ENCODE measurements at places on chromosomes 1 and 21.

DNA sequence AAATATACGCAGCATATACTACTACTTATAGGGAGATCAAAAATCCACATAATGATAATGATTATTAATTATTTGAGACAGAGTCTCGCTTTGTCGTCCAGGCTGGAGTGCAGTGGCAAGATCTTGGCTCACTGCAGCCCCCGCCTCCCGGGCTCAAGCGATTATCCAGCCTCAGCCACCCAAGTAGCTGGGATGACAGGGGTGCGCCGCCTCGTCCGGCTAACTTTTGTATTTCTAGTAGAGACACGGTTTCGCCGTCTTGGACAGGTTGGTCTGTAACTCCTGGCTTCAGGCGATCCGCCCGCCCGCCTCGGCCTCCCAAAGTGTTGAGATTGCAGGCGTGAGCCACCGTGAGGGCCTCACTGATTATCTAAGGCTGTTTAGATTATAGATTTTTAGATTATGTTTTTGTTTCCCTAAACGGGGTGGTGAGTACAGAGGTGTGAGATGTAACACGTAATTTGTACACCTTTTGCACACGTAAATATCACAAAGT, 548 bp upstream of the SLC25A33 start:
- DNase-seq = no peak

DNA sequence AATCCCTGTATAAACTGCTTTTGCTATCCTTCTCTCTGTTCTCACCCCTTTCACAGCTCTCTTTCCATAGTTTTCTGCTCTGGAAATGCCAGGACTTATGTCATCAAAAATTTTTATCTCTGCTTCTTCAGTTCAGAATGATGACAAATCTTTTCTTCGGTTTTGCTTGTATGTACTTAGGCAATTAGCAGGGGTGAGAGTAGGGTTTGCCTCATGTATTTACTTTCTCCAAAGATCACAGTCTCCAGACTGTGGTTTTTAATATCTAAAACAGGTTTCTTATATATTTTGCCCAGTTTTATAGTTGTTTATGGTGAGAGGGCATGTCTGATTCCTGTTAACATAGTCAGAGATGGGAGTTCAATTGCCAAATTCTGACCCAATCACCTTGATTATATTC, 235.4 kb upstream of the LYPLAL1 start:
- DNase-seq = no peak

DNA sequence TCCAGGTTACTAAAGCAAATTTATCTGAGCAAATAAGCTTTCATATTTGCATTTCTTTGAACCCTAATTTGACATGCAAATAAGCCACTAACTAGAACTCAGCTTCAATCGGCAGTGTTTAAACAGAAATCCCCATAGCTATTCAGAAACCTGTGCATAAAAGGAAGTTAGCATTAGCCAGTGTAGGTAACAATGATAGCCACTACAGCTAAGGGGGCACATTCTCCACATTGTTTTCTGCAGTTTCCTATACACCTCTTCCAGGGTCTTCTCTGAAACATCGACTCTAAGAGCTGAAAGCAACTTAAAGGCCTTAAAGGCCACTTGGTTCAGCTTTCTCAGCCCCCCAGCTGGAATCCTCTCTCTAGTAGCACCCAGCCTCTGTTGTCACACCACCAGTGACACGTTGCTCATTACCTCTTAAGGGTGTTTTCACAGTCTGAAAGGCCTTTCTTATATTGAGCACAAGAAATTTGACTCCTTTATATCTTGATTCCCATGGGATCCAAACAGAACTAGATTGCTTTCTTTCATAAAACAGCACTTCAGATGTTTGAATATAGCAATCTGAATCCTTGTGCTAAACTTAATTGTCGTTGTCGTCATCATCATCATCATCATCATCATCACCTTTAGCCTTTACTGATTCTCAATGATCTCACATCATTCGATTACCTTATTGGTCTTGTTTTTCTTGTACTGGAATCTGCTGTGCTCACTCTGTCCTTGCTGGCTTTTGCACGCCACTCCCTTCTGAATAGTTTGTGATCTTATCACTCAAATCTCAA, 93.9 kb upstream of the DAB1 start:
- DNase-seq = no peak

GRCh38 chr1:162003830-162004215, 19.8 kb downstream of the OLFML2B start:
- no peak for DNase-seq

DNA sequence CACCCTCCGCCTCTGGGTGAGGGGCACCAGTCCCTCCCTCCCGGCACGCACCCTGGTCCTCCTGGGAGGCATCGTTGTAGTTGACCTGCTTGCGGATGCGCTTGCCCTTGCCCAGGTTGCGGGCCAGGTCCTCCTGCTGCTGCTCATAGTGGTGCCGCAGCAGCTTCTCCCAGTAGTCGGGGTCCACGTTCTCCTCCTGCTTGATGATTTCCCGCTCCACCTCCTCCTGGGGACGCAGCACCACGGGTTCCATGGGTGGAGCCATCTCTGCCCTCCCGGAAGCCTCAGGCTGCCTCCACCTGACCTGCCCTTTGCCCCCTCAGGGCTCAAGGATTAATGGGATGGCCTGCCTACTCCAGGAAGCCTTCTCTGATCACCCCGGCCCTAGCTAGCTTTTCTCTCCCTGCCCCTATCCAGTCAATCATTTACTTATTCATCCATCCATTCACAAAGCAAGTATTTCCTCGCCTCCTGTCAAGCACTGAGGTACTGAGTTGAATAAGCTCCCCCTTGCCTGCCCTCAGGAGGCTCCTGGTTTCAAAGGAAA, 53.5 kb downstream of the CHD5 start:
- DNase-seq = no peak

DNA sequence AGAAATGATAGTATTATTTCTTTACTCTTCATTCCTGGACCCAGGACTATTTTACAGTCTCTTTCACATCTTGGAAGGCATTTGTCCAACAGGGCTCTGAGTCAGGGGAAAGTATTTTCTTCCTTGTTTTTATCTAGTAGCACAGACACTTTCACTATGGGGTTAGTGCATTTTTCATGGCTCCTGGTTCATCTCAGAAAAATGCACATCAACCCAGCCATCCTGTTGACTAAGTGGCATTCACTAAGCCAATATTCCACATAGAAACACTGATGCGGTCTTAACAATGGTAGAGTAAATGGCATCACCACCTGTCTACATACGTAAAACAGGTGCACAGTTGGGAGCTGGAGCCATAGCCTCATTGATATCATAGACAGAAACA, 87.4 kb upstream of the C1orf21 start:
- DNase-seq = no peak

- no peak for DNase-seq
Observed at GRCh38 chr1:169528215-169529067, 42.7 kb upstream of the SLC19A2 start.

DNA sequence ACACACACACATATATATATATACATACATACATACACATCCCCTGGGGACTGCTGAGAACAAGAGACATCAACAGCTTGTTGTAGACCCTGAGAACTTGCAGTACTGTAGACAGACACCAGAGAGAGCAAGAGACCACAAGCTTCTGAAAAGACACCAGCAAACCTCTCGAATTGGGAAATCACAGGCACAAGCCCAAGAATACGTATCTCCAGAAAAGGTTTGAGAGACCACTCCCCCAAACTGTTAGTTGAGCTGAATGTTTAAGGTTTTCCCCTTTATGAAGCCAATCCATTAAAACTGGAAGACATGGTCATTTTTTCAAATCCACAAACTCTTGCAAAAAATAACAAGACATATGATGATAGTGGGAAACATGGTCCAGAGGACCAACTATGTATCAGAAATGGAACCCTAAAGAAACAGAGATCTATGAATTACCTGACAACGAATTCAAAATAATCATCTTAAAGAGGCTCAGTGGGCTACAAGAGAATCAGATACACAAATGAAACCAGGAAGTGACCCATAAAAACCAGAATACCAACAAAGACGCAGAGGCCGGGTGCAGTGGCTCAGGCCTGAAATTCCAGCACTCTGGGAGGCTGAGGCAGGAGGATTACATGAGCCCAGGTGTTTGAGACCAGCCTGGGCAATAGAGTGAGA, 45.1 kb downstream of the SLC2A1 start:
- DNase-seq = no peak

GRCh38 chr1:100134872-100135271, 1.9 kb downstream of the TRMT13 start:
- DNase-seq = no peak

DNA sequence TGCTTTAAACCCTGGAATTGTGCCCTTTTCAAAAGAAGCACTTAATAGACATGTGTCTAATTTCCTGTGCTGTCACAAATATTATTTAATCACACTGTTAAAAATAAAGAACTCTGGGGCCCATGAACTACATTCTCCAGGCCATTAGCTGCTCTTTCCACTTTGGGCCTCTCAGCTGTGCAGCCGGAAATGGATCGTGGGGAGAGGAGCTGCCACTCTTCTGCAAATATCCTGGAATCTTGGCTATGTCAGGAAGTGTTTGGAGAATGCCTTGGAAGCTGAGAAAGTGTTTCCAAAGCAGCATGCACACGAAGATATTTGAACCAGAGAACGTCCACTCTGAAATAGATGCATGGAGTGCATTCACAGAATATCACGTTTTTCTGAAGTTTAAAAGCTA, 27.5 kb upstream of the VPS26C start:
- DNase-seq = no peak

GRCh38 chr1:157056269-157056668, 10.7 kb upstream of the ARHGEF11 start:
- no peak for DNase-seq

DNA sequence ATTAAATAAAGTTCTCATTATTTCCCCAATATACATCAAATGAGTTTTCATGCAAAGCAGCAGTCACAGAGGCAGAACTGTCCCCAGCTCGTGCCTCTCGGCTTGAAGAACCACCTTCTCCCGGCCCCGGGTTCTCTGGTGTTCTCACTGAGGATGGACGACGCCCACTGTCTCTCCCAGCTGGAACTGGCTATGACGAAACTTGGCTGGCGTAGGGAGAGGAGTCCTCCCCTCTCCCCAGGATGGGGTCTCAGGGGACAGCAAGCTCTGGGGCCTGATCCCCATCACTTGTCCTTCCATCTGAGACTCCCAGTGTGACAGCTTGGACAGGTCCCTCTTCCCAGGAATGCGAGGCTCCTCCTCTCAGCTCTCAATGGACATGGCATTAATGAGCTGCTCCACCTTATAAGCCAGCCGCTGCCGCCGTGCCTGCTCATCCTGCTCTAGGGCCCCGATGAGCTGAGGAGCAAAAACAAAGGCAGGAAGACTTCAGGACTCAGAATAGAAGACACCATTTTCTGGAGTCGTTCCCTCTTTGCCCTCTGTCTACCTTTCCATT, 116.0 kb upstream of the CD34 start:
- no peak for DNase-seq

DNA sequence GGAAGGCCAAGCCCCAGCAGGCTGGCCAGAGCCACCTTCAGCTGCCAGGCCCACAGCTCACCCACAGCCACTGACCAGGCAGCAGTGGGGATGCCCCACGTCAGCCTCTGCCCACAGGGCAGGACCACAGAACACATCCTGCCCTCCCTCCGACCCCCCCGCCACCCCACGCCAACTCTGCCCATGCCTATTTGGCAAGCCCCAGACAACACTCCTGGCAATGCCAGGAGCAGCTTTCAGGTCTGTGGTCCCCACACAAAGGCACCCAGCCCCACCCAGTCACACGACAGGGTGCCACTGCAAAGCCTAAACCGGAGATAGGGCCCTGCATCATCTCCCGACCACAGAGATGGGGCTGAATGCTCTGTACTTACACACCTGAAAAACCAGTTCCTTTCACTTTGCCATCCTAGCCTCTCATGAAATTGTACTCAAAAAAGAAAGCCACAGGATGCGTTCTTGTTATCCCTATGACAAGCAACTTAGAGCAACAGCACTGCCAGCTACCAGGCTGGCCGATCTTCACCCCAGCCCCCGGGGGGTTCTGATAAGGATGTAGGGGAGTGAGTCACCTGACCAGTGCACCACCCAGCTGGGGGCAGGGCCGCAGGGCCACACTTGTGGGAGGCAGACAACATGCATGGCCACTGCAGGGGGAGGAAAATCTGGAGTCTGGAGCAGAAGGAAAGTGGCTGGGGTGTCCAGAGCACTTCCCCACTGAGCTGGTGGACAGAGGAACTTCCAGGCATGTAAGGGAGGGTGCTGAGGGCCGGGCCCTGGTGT, 36.2 kb downstream of the UBE2G2 start:
- DNase-seq = no peak

- no peak for DNase-seq
Observed at GRCh38 chr1:228164561-228165371, 838 bp upstream of the IBA57 start.

DNA sequence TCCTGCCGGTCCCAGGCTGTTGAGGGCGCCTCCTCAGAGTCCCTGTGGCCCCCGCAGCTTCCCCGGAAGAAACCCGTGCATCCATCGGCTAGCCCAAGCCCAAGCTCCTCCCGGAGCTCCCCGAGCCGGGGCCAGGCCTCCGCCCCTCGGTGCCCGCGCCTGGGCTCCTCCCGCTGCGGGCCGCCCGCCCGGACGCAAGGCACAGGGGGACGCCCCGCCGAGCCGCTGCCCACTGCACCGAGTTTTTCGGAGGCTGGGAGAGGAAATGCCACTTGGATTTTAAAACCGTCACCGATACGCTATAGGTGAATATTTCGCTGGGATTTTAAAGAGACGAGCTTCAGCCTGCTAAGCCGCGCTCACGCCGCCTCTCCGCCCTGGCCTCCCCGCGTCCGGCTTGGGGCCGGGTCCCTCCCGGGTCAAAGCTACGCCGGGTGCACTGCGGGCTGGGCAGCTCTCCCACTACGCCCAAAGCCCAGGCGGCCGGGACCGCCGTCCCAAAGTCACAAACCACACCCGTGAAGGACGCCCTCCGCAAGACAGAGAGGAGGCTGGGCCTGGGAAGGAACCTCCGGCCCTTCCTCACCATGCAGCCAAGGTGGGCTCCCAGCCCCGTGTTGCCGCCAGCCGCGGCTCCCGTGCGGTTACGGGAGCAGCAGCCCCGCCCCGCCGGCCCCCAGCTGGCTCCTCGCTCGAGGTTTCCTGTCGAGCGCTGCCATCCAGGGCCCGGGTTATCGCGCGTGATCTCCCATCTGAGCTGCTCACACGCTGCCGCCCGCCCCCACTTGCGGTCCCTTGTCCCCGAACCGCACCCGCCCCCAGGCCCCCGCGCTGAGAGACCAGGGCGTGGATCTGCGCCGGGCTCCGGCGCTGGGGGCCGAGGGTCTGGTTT, 63.2 kb downstream of the CD247 start:
- DNase-seq = no peak

GRCh38 chr1:227447531-227447990, 115.8 kb upstream of the ZNF678 start:
- DNase-seq = no peak

DNA sequence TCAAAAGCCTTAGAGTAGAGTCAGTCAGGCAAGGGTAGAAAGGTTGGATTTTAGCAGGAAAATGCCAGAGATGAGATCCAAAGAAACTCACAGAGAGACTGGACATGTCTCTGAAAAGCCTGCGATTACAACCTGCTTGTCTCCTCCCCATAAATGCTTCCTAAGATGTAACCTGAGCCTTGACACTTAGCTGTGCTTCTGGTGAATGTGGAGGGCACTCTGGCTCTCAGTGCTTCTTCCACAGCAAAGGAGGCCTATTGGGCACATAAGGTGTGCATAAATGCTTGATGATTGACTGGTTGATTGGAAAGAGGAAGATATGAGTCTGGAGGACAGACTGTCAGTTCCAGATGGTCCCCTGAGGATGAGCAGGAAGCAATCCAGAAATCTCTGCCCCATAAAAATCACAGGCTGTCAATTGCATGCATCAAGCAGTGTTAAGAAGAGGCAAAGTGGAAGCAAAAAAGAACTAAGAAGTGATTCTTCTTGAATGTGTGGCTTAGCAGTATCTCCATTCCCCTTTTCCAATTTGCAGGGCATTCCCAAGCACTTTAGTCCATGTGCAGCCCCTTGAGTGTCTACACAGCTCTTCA, 236.2 kb upstream of the RRP15 start:
- no peak for DNase-seq

GRCh38 chr21:26449161-26449560, 123.9 kb downstream of the CYYR1 start:
- DNase-seq = no peak

All from stimulated activated CD8-positive, alpha-beta memory T cell treated with anti-CD3 and anti-CD28 coated beads, Interleukin-4, amount 100 ng/mL, for 1 hour (primary cell).